Psoas muscle (tissue), 8 donors: ENCODE measurements at places on chromosomes 2 and 18.

DNA sequence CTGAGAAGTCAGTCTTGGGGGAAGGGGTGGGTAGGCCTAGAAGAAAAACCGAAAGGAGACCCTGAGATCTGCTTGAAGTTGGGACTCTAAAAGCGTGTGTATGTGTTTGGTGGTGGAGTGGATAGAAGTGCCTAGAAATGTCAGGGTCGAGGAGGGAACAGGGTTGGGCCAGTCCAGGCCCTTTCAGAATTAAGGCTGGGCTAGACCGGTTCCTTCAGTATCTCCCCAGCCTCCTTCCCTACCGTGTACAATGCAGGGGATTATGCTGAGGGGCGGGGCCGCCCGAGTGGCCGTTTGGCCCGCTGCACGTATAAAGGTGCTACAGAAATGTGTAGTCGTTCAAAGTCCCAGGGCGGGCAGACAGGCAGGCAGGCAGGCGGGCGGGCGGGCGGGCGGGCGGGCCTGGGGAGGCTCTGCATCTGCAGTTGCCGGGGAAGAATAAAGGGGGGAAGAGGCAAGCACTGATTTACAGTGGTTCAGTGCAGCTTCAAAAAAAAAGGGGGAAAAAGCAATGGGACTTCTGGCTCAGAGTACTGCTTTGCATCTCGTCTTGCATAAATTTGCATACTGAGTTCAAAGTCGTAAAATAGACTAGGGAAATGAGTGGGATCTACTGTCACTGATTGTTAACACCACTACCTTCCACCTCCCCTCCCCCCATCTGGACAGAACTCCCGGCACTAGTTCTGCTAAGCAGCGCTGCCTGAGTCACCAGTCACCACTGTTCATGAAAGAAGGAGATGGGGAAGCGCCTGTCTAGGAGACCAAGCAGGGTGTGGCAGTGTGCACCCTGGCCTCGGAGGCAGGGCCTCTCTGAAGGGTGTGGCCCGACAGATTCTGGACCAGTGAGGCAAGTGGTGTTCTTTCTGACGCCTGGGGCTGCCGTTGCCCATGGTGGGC, 3.6 kb downstream of the IGFBP2 start:
- H3K27me3 ChIP-seq = no peaks in the 10 kb centered on the region
- no peak for DNase-seq
- H3K4me1 ChIP-seq = peaks cover 4% of the 10 kb centered on the region
- no peak overlapping the region for H3K4me3 ChIP-seq
- H3K36me3 ChIP-seq = no peaks in the 10 kb centered on the region
- H3K27ac ChIP-seq = no peak overlapping the region

GRCh38 chr18:62450175-62450545, 72.7 kb upstream of the ZCCHC2 start:
- no peaks in the 10 kb centered on the region for H3K27me3 ChIP-seq
- H3K4me3 ChIP-seq = no peak overlapping the region
- H3K4me1 ChIP-seq = peaks cover 26% of the 10 kb centered on the region

DNA sequence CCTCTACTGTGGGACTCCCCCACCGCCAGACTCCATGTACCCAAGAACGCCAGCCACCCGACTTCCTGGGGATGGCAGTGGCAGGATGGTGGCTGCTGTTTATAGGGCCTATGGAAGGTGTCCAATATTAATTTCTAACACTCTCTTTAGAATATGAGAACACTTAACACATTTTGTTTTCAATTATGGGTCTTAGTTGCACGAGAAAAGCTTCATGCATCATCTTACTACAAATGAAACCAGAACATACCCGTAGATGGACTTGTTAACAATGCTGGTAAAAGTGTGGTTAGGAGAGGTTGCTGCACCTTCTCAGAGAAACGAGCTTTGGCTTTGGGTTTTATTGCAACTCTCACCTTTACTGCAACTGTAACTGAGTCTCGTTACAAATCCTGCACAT, 335.6 kb upstream of the ID2 start:
- no peak for DNase-seq
- no peaks in the 10 kb centered on the region for H3K36me3 ChIP-seq
- H3K4me3 ChIP-seq = no peak overlapping the region
- no peaks in the 10 kb centered on the region for H3K4me1 ChIP-seq

GRCh38 chr18:58373481-58373880, 255.4 kb downstream of the ALPK2 start:
- H3K36me3 ChIP-seq = peaks cover 98% of the 10 kb centered on the region
- H3K4me1 ChIP-seq = no peaks in the 10 kb centered on the region
- no peaks in the 10 kb centered on the region for H3K27me3 ChIP-seq
- no peak overlapping the region for H3K27ac ChIP-seq
- DNase-seq = no peak

- H3K27me3 ChIP-seq = no peaks in the 10 kb centered on the region
- no peak overlapping the region for H3K4me3 ChIP-seq
- DNase-seq = no peak
- H3K36me3 ChIP-seq = peaks cover 61% of the 10 kb centered on the region
- no peak overlapping the region for H3K27ac ChIP-seq
These were observed 14.7 kb upstream of the SLC4A3 start for GRCh38 chr2:219612577-219613286.
